ENCODE measurements at places on chromosomes 7 and 10. TPM values are rescaled to one million over a fixed set of nuclear protein-coding genes. Genes with fewer than 3 reads are reported as not detected.

Gene STEAP4
- total RNA-seq: not detected

Gene C10orf62
- total RNA-seq: not detected

Gene ZMIZ1
- 53.4 TPM for total RNA-seq

Gene CEP55
- 65.2 TPM for total RNA-seq

Gene MAT1A
- total RNA-seq: 0.03 TPM

Gene TMEM273
- not detected for total RNA-seq

Gene LRMDA
- total RNA-seq: 3.8 TPM

Gene TLL2
- total RNA-seq: 0.17 TPM

Gene GPR85
- total RNA-seq: not detected

Gene LBX1
- not detected for total RNA-seq

Gene CALD1
- 138 TPM for total RNA-seq

Gene GJD4
- total RNA-seq: not detected

Gene GNGT1
- not detected for total RNA-seq

Gene CLEC5A
- not detected for total RNA-seq

Gene RADIL
- total RNA-seq: 2.9 TPM

Gene FXYD4
- not detected for total RNA-seq

Gene FOXP2
- total RNA-seq: not detected

Gene VGF
- total RNA-seq: 12.8 TPM

Gene XRCC2
- 3.3 TPM for total RNA-seq

Gene ACHE
- 2.8 TPM for total RNA-seq

Gene ASIC3
- 9.9 TPM for total RNA-seq

Gene ZNF485
- 1.9 TPM for total RNA-seq

Gene GBX1
- not detected for total RNA-seq

Gene GPR146
- total RNA-seq: 1.6 TPM

Gene ATXN7L1
- total RNA-seq: 6.2 TPM

Gene IQUB
- total RNA-seq: 0.12 TPM

Gene ARHGAP22
- 4.7 TPM for total RNA-seq

Gene ANXA8L1
- 98.4 TPM for total RNA-seq

Gene PPP1R9A
- total RNA-seq: 3.8 TPM

Gene AMPH
- total RNA-seq: not detected

Gene CAMK2B
- 0.14 TPM for total RNA-seq

Gene NRCAM
- 105 TPM for total RNA-seq

Gene RPEL1
- 0.09 TPM for total RNA-seq

Gene TSPAN15
- 125 TPM for total RNA-seq

Gene OPALIN
- not detected for total RNA-seq

Gene ACSM6
- not detected for total RNA-seq

Gene ERVW-1
- total RNA-seq: not detected

Gene BNIP3
- total RNA-seq: 40.6 TPM

Gene CPN1
- 0.20 TPM for total RNA-seq

Gene PLEKHS1
- total RNA-seq: 0.03 TPM

Gene OGA
- 69.0 TPM for total RNA-seq

Gene SYPL1
- total RNA-seq: 77.4 TPM

Data from A549 treated with GW870086 at 1 μM for 4 hours (cell line).